AG10803 (cell line): ENCODE measurements at places on chromosomes 16 and 17.

GRCh38 chr17:31525801-31526549, 134.5 kb downstream of the RAB11FIP4 start:
- peak; percentile 12 for DNase-seq

DNA sequence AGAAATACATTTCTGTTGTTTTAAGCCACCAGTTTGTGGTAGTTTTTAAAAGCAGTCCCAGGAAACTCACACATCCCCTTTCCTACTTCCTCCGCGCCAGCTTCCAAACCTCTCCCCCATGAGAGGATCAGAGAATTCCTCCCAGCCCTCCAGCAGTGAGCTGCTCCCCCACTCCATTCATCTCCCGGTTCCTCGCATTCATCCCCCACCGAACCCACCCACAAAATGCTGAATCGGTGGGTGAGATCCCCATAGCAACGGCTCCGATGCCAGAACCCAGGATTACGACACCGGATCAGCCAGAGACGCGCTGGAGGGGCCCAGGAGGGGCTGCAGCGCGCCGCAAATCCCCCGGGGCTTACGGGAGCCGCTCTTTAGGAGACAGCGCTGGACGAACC, 251.4 kb upstream of the RPL38 start:
- DNase-seq: no peak

GRCh38 chr16:72689851-72690250, 358.1 kb downstream of the ZFHX3 start:
- DNase-seq: peak; percentile 25

GRCh38 chr16:85579923-85580580, 33.1 kb upstream of the GSE1 start:
- DNase-seq: peak; percentile 36

GRCh38 chr17:35017021-35017420, 36.7 kb downstream of the LIG3 start:
- DNase-seq: no peak

DNA sequence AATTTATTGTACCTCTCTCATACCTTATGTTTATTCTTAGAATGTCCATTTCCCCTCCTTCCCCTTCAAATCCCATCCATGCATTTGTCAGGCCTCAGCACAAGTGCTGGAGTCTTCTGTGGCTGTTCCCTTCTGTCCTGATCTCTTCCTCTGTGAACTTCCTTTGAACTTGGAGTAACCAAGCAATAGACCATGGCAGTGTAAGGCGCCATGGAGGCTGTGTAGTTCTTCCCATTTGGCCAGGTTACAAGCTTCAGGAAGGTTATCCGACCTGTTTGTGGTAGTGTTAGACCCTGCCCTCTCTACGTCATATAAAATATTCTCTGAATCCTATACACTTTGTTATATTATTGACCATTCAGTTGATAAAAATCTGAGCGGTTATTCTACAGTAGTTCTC, 28.6 kb downstream of the MAP2K6 start:
- no peak for DNase-seq

DNA sequence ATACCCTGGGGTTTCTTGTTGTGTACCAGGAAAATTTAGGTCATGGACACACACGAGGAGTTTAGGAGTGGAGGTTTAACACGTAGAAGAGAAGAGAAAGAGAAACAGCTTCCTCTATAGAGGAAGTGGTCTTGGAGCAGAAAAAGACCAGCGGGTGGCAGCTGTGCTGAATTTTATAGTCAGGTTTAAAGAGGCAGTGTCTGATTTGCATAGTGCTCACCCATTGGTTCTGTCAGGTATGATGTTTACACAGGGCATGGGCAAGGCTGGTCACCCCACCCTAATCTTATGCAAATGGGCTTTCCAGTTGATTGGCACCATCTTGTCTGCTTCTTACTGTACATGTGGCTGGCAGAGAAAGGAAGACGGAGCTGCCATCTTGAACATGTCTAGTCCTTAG, 309.0 kb downstream of the CDH13 start:
- no peak for DNase-seq

DNA sequence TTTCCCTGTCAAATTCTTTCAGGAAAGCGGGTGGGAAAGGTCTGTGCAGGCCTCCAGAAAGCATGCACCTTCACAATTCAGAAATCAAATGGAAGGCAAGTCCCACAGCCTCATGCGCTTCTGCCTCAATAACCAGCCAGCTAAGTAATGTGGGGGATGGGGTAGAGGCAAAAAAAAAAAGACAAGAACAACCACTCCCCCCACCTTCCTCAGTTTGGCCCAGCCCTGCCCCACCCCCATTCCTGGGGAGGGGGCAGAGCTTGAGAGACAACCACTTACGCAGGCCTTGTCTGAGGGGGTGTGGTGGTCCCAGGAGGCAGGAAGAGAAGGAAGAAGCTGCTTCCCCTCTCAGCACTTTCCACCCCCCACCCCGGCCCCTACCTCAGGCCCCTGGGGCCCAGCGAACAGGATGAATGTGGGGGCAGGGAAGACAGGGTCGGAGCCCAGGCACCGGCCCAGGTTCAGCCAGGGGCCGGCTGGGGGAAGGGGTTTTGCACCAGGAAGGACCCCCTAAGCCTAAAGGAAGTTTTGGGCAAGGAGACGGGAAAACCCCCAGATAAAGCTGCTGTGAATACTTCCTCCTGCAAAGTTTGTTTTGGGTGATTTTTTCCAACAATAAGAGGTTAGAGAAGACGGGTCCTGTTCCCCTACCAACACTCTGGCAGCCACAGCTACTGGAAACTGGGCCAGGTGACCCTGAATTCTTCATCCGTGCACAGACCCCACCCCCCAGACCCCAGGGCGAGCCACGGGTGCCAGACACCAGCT, 1.2 kb downstream of the JUP start:
- DNase-seq: no peak

- no peak for DNase-seq
Measured at GRCh38 chr17:39406951-39407350, 5.5 kb upstream of the FBXL20 start.

DNA sequence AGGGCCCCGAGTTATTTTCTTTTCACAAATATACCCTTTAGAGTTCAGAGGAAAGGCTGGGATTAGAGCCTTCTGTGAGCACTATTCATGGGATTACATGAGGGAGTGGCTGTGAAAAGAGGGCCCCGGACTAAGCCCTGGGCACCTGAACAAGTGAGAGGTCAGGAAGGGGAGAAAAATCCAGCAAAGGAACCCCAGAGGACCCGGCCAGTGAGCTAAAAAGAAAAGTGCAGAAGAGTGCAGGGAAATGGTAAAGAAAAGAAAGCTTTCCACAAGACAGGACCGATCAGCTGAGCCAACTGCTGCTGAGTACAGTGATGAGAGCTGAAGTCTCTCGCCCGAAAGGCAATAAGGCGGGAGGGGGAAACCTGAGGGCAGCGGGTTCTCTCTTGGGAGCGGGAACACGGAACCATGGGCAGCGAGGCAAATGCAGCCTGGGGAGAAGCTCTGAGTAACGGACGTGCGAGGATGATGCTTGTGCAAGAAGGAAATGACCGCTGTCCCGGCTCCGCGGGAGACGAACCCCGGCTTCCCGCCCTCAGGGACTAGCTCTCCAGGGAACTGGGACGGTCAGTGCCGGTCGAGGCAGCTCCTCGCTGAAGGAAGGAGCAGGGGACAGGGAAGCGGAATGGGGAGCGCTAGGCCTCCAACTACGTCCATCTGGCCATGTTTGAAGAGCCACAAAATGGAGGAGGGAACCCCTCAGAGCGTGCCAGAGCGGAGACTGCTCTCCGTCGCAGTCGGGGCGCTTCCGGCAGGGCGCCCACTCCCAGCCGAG, 665 bp upstream of the ALDH3A2 start:
- DNase-seq: peak; percentile 75

DNA sequence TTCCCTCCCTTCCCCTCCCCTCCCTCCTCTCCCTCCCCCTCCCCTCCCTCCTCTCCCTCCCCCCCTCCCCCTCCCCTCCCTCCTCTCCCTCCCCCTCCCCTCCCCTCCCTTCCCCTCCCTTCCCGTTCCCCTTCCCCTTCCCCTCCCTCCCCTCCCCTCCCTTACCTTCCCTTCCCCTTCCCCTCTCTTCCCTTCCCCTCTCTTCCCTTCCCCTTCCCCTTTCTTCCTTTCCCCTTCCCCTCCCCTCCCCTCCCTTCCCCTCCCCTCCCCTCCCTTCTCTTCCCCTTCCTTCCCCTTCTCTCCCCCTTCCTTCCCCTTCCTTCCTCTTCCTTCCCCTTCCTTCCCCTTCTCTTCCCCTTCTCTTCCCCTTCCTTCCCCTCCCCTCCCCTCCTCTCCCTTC, 61.1 kb downstream of the EMP2 start:
- no peak for DNase-seq

GRCh38 chr16:78509965-78510364, 410.5 kb downstream of the WWOX start:
- no peak for DNase-seq

GRCh38 chr16:546909-547770, 13.1 kb upstream of the PRR35 start:
- peak; percentile 58 for DNase-seq

- peak; percentile 11 for DNase-seq
Measured at GRCh38 chr17:63826468-63827001, 696 bp upstream of the PSMC5 start.

DNA sequence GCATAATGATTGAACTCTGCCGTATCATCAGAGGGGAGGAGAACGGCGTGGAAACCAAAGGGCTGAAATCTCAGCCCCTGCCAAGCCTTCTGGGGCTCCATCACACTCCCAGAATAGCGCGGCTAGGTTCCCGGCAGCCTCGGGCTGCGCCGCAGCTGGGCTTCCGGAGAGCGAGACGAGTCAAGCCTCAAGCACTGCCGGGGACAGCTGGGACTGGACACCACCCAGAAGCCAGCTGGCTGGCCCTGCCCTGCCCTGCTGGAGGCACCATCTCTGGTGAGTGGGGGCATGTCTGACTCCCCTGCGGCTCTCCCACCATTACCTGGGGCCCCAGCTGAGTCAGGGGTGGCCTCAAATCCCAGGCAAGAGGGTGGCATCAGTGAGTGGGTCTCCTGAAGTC, 7.2 kb upstream of the GPRC5C start:
- DNase-seq: no peak

DNA sequence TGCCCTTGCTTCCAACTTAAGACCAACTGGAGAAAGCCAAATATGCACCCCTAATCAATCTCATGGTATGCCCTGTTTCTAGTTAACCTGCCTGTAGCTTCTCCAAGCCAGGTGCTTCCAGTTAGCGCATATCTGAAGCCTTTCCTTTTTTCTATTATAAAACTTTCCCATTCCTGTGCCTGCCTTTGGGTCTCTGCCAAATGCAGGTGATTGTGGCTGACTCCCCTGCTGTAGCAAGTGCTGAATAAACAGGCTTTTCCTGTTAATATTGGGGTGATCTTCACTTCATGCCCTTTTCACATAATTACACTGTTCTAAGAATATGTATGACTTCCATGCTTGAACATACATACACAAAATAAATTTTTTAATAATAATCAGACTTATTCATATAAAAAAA, 207.4 kb downstream of the TANC2 start:
- DNase-seq: no peak

DNA sequence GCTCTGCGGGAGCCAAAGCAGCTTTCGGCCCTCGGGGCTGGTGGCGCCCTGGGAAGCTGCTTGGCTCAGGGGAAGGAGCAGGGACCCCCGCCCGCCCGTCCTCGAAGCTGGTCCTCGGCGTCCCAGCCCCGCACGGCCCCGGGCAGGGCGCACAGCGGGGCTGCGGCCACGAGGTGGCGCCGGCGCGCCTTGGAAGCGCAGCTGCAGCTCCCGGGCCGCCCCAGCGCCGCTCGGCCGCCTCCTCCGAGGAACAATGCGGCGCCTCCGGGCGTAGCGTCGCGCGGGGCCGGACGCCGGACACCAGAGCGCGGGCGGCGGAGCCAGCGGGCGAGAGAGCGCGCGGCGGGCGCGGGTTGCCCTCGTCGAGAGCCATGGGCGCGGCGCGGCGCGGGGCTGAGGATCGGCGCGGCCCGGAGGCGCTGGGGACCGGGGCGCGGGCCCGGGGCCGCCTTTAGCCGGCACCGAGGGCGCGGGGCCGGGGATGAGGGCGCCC, at the start of gene MGAT5B:
MGAT5B (plus strand) TSS at position 229 of the 493 bp plus-strand sequence. CDS start 626 bp downstream, outside the sequence.
- peak; percentile 78 for DNase-seq

GRCh38 chr16:22874394-22874793, 60.4 kb downstream of the HS3ST2 start:
- no peak for DNase-seq

DNA sequence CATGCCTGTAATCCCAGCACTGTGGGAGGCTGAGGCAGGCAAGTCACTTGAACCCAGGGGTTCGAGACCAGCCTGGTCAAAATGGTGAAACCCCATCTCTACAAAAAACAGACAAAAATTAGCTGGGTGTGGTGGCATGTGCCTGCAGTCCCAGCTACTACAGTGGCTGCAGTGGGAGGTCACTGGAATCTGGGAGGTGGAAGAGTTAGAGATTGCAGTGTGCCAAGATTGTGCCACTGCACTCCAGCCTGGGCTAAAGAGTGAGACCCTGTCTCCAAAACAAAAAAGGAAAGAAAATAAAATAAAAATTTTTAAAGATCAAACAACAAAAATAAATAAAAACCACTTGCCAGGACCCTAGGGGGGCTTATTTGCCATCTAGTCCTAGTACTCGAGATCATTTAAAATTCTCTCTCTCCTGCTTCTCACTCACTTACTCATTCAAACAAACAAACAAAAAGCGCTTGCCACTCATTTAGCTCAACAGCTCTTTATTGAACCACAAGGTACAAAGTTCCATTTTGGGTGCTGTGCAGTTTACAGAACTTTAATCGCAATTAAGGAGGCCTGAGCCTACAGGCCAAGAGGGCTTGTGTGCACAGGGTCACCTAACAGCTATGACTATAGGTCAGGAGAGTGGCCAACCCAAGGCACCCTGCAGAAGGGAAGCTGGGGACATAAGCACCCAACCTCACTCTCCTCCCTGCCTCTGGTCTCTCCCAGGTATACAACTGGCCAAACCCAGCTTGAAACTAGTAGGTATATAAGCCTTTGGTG, 4.4 kb downstream of the CHD9NB start:
- no peak for DNase-seq

DNA sequence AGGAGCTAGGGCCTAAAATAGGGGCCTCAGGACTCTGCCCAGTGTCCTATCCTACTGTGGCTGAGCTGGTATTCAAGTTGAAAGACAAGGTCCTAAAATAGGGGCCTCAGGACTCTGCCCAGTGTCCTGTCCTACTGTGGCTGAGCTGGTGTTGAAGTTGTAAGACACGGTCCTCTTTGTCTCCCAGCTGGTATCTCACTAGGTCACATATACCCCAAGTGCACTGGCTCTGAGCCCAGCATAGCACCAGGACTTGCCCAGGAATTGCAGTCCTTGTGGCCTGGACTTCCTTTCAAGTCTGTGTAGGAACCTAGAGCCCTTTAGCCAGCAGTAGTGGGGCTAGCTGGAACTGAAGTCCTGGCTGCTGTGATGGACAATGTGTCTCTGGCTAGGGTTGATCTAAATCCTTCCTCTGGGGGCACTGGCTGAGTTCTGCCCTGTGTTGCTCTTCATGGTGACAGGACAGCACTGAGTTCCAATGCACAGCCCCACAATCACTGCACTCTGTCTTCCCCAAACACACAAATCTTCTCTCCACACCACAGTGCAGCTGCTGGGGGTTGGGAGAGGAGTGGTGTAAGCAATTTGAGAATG, 260.5 kb downstream of the HAPSTR1 start:
- DNase-seq: no peak

DNA sequence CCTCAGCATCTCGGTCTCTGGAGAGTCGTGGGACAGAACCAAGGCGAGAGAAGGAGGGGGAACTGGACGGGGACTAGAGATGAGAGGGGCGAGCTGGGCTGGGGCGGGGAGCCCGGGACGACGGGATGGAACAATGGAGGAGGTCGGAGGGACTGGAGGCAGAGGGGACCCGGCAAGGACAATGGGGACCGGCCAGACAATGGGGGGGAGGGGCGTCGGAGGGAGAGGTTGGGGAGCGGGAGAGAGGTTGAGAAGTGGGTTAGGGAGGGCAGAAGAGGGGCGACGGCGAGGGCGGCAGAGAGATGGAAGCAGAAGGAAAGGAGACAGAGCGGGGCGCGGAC, 719 bp downstream of the NGFR start:
- DNase-seq: no peak

- DNase-seq: no peak
Measured at GRCh38 chr17:29682054-29682453, 59.3 kb upstream of the CORO6 start.
